Renal cortical epithelial cell (primary cell): ENCODE measurements at places on chromosomes 4 and X.
A peak's percentile ranks its signal among the peaks of the same experiment; 100 is the strongest.

- peak; percentile 42 for DNase-seq
These were observed 64.3 kb downstream of the FRAS1 start for GRCh38 chr4:78121338-78121904.

DNA sequence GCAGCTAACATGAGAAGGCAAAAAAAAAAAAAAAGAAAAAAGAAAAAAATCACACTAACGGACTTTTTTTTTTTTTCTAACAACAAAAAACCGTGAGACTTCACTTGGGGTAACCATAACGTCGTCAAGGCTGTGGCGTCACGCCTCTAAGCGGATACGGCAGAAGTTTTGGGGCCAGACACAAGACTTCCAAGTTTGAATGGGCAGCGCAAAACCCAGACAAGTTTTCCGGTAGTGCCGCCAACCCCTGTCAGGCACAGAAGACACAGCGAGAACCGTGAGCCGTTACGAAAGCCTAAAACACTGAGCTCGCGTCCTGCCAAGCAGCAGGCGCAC, 556 bp upstream of the SMARCA5 start:
- no peak for DNase-seq

- no peak for DNase-seq
These were observed 627.8 kb downstream of the ADGRL3 start for GRCh38 chr4:61827907-61828391.

DNA sequence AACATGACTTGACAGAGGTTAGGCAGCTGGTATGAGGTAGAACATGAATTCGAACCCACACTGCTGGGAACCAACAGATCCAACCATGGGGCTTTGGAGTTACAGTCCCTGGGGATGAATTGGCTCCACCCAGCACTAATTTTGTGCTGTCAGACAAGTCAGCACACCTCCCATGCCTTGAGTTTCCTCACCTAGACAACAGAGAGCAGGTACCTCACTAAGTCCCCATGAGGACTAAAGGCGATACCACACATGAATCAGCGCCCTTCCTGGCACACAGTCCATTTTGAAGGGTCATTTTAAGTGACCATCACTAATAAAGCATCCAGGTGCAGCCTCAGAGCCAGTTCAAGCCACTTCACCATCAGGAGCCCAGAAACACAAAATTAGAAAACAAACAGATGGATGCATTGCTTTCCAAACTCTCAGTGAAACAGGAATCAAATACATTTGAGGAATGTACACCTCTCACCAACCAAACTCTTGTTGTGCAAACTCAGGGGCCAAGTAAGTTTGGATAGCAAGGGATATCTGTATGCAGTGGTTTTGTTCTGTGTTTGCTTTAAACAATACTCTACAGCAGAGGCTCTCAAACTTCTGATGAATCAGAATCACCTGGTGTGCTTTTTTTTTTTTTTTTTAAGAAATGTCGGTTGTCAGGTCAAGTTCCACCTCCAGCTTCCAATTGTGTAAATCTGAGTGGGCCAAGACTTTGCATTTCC, 10.1 kb downstream of the IDS start:
- DNase-seq = peak; percentile 72

- DNase-seq = no peak
These were observed 166.8 kb upstream of the HCCS start for GRCh38 chrX:10944136-10944885.

- no peak for DNase-seq
These were observed 15.3 kb downstream of the KDR start for GRCh38 chr4:55110131-55110530.

DNA sequence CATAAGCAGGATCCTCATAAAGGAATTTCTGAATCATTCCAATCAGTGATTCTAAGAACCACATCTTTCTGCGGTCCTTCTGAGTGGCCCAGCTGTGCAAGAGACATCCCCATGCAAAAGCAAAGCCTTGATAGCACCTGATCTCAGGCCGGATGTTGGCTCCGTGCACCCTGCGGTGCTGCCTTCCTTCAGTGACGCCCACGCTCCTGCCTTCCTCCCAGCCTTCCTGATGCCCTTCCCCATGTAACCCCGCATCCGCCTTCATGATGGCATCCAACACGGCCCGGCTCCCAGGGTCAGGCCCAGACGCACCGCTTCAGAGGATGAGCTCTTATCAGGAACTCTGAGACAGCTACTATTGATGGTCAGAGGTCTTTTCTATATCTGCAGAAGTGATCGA, 20.4 kb upstream of the CYP4V2 start:
- no peak for DNase-seq

DNA sequence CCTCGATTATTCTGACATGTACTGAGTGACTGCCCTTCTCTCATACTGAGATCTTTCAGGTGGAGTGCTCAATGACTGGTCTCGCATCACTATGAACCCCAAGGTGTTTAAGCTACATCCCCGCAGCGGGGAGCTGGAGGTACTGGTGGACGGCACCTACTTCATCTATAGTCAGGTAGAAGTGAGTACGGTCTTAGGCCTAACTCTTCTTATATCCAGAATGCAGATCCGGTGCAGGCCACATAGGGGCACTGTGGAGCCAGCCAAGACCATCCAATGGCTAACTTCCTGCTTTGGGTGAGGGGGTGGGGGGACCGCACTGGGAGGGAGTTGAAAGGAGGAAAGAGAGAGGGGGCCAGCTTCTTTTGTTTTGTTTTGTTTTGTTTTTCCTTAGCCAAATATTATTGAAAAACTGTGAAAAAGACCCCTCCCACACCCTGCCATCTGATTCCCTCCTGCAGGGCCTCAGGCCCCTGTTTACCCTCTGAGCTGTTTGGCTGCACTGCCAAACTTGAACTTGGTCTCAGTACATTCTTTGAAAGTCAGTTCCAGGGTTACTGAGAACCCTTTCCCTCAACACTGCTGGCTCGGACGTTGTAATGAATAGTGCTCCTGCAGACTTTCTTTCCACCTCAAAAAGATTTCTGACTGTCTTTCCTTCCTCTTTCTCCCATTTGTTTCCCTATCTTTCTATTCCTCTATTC, 16.2 kb downstream of the AWAT2 start:
- no peak for DNase-seq

- DNase-seq = peak; percentile 48
These were observed 12.7 kb upstream of the RBBP7 start for GRCh38 chrX:16882702-16883486.

GRCh38 chr4:26766141-26766540, 94.5 kb upstream of the STIM2 start:
- DNase-seq = no peak

GRCh38 chr4:152682143-152682941, 2.5 kb upstream of the TMEM154 start:
- no peak for DNase-seq

GRCh38 chr4:62528874-62529273, 1328.7 kb downstream of the ADGRL3 start:
- no peak for DNase-seq

- DNase-seq = no peak
These were observed 15.1 kb upstream of the GK start for GRCh38 chrX:30637874-30638815.
